ENCODE measurements at places on chromosomes 7 and 10.

- DNase-seq = no peak
These were observed 48.3 kb downstream of the TMEM270 start for GRCh38 chr7:73909051-73909941.

DNA sequence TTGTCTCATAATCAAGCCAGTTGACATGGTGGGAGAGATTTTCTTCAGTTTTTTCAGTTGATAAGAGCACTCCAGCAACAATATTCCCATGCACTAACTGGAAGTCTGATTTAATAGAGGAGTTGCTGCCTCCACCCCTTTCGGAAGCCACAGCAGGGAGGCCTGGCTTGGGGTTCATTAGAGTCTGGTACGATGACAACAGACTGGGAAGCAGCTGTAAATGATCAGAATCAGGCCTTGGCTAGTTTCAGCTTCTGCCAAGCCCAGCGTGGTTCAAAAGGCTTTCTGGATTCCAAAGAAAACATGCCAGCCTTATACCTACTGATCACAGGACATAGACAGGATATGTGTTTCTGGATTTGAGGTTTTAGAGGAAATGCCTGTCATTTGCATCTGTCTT is 274.0 kb downstream of the CSTF2T start:
- no peak for DNase-seq

DNA sequence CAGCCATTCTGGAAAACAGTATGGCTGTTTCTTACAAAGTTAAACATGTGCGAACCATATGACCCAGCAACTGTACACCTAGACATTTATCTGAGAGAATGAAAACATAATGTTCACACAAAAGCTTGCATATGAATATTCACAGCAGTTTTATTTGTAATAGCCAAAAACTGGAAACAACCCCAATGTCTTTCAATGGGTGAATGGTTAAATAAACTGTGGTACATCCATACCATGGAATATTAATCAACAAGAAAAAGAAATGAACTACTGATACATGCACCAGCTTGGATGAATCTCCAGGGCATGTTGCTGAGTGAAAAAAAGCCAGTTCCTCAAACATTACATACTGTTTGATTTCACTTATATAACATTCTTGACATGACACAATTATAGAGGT is 37.3 kb downstream of the LEP start:
- DNase-seq = no peak

GRCh38 chr10:117936976-117937375 is 109.8 kb downstream of the RAB11FIP2 start:
- DNase-seq = no peak

- no peak for DNase-seq
These were observed 252.8 kb downstream of the ZMYND11 start for GRCh38 chr10:387909-388660.

GRCh38 chr10:60717852-60718251 is 60.4 kb upstream of the CDK1 start:
- DNase-seq = no peak

DNA sequence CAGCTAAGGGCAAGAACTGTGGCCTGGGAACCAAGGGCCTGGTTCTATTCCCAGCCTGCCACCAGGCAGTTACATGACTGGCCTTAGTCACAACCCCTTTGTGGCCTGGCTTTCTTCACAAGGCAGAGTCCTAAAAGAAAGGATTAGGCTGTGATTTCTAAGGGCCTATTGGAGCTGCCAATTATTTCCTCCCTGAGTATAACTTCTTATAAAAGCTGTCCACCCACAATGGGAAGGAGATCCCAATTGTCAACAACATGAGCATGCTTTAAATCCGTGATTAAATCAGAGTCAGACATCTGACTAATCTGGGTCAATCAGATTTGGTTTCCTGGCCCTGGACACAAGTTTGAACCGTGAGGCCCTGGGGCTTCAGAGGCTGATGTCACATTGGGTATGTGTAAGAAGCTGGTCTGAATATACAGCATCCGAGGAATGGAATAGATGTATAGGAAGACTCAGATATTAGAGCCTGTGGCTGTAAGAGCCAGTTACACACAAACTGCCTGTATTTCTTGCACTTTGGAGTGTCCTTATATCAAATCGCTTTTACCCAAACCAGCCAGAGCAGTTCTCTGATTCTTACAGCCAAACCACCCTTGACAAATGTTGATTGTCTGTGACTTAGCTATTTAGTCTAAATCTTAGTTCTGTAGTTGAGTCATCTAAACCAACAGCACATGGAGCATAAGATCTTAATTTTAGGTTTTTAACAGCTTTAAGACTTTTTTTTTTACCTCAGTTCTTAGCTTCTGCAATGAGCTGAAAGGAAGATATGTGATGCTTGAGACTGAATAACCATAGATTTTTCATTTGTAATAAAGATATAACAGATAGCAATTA is 61.3 kb downstream of the ABCB4 start:
- no peak for DNase-seq

DNA sequence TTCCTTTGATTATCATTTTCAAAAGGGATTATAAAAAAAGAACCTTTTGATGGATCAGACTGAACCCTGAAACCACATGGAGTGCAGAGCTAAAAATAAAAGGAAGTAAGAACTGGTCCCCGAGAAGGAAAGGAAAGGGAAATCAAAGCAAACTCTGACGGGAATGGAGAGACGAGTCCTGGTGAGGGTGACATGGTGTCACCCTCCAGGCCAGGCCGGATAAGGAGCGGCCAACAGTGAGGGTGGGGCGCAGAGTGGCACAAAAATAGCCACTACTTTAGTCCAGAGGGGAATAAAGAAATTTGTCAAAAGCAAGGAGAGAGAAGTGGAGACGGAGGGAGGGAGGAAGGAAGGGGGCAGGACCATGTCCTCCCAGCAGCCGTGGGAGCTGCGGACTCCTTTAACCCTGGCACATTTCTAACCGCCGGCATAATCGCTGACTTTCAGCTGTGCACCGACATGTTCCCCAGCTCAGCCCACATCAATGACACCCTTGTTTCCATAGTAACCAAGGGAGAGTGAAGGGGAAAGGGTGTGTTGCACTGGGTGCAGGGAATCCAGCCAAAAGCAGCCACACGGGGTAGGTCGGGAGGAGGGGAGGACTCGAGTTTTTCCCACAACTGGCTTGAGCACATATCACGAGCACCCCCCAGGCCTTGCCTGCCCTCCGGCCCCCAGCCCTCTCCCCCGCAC is 29.7 kb downstream of the TRIM8 start:
- peak; percentile 81 for DNase-seq

GRCh38 chr7:151679071-151679708 is 159.5 kb upstream of the RHEB start:
- no peak for DNase-seq

DNA sequence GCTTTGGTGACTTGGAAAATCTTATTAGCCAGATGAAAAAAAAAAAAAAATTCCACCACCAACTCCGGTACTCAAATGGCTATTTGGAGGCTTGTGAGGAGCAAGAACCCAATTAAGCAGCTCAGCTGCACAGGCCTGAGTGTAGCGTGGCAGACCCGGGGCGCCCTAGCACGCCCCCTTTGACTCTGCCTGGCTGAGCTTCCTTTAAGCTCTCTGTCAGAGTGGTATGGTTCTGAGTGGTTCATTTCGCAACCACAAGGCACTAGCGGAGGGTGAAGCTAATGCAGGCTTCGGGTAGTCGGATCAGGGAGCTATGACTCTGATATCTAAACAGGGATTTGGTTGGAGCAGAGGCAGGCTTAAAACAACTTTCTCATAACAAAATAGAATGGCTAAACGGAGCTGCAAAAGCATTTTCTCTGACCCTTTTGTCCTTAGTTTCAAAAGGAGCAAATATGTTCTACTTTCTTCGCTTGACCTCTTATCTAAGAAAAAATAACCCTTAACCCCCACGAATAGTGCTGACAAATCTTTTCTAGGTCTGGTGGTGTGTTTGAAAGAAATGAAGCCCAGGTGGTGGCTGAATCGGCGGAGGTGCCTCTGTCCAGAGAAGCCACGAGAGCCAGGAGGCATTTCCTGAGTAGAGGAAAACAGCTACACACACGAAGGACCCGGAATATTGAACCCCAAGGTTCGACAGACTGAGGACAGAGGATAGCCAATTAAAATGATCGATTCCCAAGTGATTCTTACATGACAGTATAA is 285.4 kb upstream of the GLI3 start:
- no peak for DNase-seq

- DNase-seq = no peak
These were observed 208.9 kb upstream of the PFKP start for GRCh38 chr10:2858452-2858851.

DNA sequence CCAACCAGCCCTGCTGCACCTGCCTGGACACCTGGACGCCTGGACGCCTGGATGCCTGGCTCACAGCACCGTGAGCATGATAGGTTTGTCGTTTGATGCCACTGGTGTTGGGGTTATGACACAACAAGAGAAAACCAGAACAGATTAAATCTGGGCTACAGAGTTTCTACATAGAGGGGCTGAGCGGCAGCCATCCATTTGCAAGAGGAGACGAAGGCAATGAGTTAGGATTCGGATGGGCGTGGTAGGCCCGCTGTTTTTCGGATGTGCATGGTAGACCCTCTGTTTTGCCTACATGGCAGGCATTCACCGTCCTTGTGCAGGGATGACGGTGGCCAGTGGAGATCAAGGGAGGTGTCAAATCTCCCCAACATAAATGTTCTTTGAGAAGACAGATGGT is 121.5 kb upstream of the RNF32 start:
- no peak for DNase-seq

GRCh38 chr10:106181501-106181900 is 983.0 kb downstream of the SORCS1 start:
- DNase-seq = no peak

GRCh38 chr10:14751921-14752320 is 22.8 kb downstream of the FAM107B start:
- no peak for DNase-seq

DNA sequence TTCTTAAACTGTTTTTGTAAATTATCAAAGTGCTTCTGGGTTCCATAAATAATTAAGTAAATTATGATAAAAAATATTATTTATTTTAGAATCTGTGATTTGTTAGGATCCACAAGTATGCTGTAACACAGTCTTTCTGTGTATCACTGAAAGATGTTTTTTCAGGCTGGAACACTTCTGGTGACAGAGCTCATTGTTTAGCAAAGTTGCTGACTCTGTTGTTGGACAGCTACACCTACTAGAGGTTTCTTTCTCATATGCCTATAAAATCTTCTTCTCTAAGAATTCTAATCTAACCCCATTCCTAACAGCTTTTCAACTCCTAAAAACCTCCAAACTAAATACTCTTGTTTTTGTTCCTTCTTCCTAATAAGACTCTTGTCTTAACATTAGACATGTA is 176.8 kb downstream of the THSD7A start:
- no peak for DNase-seq

GRCh38 chr7:11616466-11616865 is 215.5 kb downstream of the THSD7A start:
- no peak for DNase-seq

GRCh38 chr10:72077275-72077990 is 10.9 kb downstream of the SPOCK2 start:
- DNase-seq = no peak

DNA sequence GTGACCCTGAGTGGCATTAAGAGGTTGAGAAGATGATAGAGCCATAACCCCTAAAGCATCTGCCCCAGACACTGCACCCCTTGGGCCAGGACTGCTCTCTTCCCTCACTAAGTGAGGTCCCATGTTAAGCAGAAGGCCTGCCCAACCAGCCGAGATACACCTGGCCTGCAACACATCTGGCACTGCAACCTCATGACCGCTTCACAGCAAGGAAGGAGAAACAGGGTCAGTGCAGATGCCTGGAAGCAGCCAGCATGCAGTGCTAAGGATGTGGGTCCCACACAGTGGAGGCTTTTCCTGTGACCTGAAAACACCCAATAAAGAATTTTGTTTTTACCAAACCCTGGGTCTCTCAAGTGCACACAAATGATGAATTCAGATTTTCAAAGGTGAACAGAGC is 7.4 kb downstream of the NOD1 start:
- no peak for DNase-seq

- DNase-seq = no peak
These were observed 39.6 kb downstream of the NKX6-2 start for GRCh38 chr10:132746386-132746785.

- DNase-seq = no peak
These were observed 78.7 kb upstream of the PDK4 start for GRCh38 chr7:95675016-95675415.

DNA sequence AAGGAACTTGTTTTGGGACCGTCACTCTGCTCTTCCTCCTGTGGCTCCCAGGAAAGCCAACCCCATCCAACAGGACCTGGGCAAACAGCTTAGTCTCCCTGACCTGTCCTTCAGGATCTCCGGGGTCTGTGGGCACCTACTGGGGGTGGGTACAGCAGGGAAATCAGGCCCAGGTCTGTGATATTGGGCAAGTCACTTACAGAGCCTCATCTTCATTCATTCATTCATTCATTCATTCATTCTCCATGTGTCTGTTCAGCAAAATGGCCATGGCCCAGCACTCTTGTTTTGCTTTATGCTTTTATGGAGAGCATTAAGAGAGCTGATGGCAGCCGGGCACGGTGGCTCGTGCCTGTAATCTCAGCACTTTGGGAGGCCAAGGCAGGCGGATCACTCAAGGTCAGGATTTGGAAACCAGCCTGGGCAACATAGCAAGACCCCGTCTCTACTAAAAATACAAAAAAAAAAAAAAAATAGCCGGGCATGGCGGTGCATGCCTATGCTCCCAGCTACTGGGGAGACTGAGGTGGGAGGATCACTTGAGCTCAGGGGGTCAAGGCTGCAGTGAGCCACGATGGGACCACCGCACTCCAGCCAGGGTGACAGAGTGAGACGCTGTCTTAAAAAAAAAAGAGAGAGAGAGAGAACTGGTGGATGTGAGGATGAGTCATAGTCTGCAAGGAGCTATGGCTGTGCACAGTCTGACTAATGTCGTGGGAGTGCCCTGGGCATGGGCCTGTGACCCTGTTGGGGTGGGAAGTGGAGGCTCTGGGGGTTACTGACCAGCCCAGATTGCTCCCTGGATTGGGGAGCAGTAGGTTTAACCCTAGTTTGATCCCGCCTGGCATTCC is 54.3 kb downstream of the CLIP2 start:
- DNase-seq = no peak

GRCh38 chr7:38195804-38196595 is 18.0 kb downstream of the STARD3NL start:
- DNase-seq = no peak

DNA sequence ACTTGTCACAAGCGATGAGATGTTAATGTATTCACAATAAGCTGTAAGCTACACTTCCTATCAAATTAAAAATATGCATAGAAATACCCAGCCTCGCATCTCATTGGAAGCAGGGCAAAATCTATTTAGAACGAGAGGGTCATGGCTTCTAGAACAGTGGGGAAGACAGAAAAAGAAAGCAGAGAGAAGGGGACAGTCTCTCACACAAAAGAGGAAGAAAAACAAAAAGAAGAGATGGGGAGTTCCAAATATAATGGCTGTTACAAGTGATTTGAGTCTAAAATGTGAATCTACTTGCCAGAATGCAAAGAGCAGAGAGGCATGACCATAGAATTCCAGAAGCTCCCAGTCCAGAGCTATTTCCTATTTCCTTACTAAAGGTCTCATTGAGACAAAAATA is 13.8 kb downstream of the LRRN3 start:
- DNase-seq = no peak

- DNase-seq = no peak
These were observed 21.4 kb downstream of the DNAJB6 start for GRCh38 chr7:157358041-157358752.

GRCh38 chr7:97439637-97440214 is 292.2 kb upstream of the TAC1 start:
- DNase-seq = no peak

- no peak for DNase-seq
These were observed 60.0 kb upstream of the SLC13A1 start for GRCh38 chr7:123259759-123260158.

- no peak for DNase-seq
These were observed 48.3 kb downstream of the ZMIZ1 start for GRCh38 chr10:79116801-79117723.

GRCh38 chr10:62619413-62619738 is 185.1 kb upstream of the ADO start:
- no peak for DNase-seq
